ENCODE measurements at places on chromosomes 7 and 10. TPM values are rescaled to one million over a fixed set of nuclear protein-coding genes. Genes with fewer than 3 reads are reported as not detected.

Gene HOXA2
- 0.85 TPM for total RNA-seq

Gene GPR22
- not detected for total RNA-seq

Gene PRXL2A
- 39.5 TPM for total RNA-seq

Gene FKBP6
- total RNA-seq, result not detected

Gene SPDYE11
- not detected for total RNA-seq

Gene SDK1
- total RNA-seq, result 0.53 TPM

Gene NUP42
- total RNA-seq, result 23.5 TPM

Gene TLX1
- total RNA-seq, result not detected

Gene ADAM8
- total RNA-seq, result 2.2 TPM

Gene VSTM4
- total RNA-seq, result 0.41 TPM

Gene TMEM176B
- total RNA-seq, result not detected

Gene EFCAB10
- 3.0 TPM for total RNA-seq

Gene COL13A1
- 0.31 TPM for total RNA-seq

Gene GRM8
- total RNA-seq, result not detected

Gene OR2A42
- total RNA-seq, result not detected

Gene PVRIG
- total RNA-seq, result not detected

Gene AKR1C2
- 3,701 TPM for total RNA-seq

Gene ASB10
- total RNA-seq, result not detected

Gene TUBAL3
- 0.31 TPM for total RNA-seq

Gene PCDH15
- total RNA-seq, result not detected

Gene MRLN
- not detected for total RNA-seq

Gene CALCR
- total RNA-seq, result not detected

Gene IL2RA
- total RNA-seq, result not detected

Gene HABP2
- 0.09 TPM for total RNA-seq

Gene TMEM140
- 1.1 TPM for total RNA-seq

Gene HMX3
- total RNA-seq, result 0.08 TPM

Gene ZPBP
- total RNA-seq, result not detected

Gene EIF5AL1
- 2.2 TPM for total RNA-seq

Gene CALML5
- total RNA-seq, result not detected

Gene RGR
- not detected for total RNA-seq

Gene AKR1C4
- 0.13 TPM for total RNA-seq

Gene SPDYE5
- total RNA-seq, result not detected

Gene ADRB1
- total RNA-seq, result 0.91 TPM

Gene OR2A5
- not detected for total RNA-seq

Gene SEC61G
- 318 TPM for total RNA-seq

Gene PPIA
- total RNA-seq, result 5,111 TPM

Gene CCDC172
- total RNA-seq, result not detected

Gene GOLGA7B
- 3.4 TPM for total RNA-seq

Gene KCNIP2
- 0.47 TPM for total RNA-seq

Gene AKR1D1
- not detected for total RNA-seq

Gene ANKRD26
- 2.8 TPM for total RNA-seq

Gene OAT
- total RNA-seq, result 74.0 TPM
